ENCODE measurements at places on chromosomes 5 and 9.

DNA sequence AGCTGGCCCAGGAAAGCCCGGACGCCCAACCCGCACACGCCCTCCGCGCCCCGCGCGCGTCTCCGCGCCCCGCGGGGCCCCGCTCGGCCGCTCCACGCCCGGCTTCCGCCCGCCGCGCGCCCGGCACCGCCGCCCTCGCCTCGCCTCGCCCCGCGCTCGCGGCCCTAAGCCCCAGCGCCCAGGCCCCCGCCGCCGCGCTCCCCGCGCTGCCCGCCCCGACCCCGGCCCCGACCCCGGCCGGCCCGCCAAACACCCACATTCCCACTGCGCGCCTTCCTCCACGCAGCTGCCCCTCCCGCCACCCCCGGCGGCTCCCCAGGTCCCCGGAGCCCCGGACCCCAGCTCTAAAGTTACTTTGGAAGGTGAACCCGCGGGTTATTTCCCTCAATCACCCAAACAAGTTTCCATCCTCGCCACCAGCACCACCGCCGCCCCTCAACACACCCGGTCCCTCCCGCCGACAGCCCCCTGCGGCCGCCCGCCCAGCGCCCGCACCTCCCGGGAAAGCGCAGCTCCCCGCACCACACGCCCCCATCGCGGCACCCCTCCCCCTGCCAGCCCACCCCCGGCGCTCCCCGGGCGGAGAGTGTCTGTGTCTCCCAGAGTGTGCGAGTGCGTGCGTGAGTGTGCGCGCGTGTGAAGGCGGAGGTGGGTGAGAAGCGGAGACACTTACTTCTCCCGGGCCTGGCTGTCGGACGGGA, 439 bp downstream of the SSBP2 start:
- DNase-seq, result no peak

DNA sequence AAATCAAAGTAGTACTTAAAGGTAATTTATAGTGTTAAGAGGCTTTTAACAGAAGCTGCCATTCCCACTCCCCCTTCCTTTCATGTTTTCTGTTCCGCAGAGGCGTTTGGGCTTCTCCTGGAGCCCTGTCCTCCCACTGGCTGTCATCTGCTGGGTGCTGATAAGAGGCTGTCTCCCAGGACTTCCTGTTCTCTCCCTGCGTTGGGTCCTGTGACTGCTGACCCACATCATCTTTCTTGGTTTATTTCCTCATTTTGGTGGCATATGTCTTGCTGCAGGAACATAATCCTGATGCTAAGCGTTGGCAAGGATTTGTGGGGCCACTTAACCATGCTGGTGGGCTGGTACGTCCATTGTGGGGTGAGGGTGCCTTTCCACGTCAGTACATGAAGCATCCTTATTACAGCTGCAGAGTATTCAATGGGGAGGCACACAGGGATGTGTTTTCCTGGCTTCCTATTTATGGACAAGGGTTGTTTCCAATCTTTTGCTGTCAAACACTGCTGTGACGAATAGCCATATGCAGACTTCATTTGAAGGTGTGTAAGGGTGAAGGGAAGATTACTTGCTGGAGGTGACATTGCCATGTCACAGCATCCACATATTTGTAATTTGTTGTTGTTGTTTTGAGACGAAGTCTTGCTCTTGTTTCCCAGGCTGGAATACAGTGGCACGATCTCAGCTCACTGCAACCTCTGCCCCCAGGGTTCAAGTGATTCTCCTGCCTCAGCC, 22.3 kb upstream of the RNF130 start:
- no peak for DNase-seq

DNA sequence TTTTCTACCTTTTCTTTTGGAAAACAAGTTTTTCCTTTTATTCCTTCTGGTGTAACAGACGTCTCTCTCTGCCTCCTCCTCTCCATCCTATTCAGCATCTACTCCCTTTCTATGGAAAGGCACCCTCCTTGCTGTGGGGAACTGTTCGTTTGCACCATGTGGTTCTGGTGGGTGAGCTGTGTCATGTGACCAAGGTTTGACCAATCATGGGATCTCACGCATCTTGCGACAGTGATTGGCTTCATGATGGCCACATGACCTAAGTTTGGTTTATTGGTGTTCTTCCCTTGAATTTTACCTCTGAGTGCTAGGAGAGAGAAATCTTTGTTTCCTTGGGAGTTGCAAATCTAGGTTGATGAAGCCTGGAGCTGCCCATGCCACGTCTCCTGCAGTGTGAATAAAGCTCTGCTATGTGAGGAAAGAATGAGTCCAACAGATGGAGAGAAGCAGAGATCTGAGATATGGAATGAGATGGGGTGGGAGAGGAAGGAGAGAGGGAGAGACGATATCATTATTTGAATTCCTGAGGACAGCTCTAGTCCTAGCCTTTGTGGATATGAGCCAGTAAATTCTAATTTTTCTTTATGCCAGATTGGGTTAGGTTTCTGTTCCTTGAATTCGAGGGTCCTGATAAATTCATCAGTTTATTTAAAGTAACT, 178.8 kb upstream of the IL12B start:
- no peak for DNase-seq

- no peak for DNase-seq
These were observed 7.5 kb upstream of the ZNF367 start for GRCh38 chr9:96425500-96426169.

DNA sequence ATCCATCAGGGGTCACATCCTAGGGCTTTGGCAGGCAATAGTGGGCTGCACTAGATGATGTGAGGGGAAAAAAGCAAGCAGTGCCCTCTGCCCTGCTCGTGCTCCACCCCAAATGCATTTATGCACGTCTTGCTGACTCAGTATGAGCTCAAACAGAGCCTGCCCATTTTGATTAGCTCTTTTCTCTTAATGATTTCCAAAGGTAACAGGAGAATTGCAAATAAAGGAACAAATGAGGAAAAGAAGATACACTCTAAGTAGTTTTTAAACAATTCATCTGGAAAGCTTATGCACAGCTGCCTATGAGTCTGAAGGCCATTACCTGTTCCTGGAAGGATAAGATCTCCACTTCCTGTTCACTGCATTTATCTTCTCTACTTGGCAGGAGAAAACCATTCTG, 364.2 kb downstream of the TMEM232 start:
- DNase-seq, result no peak
